GM04504 (cell line): ENCODE measurements at places on chromosomes 6 and 20.
A peak's percentile ranks its signal among the peaks of the same experiment; 100 is the strongest.

DNA sequence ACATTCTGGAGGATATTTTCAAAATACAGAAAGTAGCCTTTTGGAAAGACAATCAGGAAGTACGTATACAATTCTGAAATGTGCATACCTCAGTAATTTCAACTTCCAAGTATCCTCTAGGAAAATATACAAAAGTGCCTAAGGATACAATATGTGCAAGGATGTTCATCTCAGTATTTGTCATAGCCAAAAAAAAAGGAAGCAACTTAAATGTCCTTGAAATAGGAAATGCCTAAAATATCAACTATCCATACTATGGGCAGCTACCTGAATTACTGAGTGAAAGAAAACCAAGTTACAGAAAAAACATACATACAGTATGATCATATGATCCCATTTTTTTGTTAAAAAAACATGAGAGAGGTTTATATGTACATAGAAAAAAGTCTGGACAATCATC is 1.5 kb downstream of the PPIL1 start:
- no peak for DNase-seq

DNA sequence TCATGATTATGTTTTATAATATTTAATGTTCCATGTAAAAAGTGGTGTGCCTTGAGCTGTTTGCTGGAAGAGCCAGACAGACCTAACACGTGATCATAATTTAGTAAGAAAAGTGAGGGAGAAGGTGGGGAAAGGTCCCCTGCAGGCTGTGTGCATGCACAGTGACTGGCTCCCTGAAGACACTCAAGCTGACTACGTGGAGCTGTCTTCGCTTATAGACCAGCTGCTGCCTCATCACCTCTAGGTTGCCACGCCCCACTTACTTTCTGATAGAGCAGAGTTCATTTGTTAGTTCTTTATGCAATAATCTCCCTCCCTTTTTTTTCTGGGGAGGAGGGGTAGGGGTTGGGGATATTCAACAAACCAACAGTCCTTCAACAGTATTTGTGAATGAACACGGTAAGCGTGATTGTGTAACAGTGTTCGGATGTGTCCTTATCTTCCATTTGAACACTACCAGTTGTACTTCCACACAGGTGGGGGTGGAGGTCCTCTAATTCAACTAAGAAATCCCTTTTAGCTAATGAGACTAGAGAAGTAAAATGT is 157.3 kb downstream of the BACH2 start:
- no peak for DNase-seq

- no peak for DNase-seq
Observed at GRCh38 chr6:139600919-139601475, 226.5 kb upstream of the CITED2 start.

DNA sequence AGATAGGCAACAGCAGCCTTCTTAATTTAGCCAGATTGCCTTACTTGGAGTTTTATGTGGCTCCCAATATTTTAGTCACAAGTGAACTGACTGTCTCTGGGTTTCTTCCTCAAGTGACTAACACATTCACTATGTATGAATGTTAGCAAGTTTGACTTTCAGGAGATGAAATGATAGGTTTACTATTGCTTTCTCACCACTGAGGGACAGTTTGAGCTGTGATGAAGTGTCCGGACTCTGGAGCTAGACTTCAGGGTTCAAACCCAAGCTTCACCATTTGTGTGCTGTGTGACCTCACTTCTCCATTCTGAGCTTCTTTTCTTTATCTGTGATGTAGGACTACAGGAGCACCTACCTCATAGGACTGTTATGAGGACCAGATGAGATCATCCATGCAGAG is 8.2 kb downstream of the DHX35 start:
- DNase-seq = peak; percentile 82

DNA sequence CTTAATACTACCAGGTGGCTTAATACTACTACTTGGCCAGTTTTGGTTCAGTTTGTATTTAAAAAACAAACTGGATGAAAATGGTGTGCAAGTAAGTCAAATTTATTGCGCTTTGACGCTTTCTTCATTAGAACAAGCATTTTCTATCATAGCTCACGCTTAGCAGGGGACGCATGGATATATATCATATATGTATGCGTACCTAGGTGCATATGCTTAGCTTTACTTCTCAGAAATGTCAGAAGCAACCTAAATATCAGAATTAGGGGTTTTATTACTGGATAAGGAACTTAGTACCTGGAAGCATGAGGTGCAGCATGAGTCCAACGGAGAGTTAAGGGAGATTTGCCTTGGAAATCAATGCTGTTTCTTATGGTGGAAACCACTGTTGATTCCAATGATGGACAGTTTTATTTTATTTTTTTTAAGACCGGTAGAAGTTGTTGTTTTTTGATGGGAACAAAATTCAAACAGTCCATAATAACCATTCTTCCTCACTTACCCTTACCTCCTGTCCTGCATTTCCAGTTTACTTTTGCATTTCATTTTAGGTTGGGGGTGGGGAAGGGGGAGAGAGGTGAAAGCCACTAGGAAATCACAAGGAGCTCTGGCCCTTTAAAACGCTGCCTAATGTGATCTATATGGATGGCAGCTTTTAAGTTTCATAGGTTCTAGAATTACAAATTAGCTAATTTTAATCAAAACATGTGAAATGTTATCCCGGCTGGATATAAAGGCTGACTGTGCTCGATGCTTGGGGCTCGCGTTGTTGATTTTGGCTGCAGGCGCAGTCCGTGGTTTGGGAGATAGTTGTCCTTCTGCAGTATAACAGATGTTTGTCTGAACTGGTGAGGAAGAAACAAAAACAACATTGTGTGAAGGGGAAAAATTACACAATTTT is 2.1 kb downstream of the SOBP start:
- DNase-seq = no peak

DNA sequence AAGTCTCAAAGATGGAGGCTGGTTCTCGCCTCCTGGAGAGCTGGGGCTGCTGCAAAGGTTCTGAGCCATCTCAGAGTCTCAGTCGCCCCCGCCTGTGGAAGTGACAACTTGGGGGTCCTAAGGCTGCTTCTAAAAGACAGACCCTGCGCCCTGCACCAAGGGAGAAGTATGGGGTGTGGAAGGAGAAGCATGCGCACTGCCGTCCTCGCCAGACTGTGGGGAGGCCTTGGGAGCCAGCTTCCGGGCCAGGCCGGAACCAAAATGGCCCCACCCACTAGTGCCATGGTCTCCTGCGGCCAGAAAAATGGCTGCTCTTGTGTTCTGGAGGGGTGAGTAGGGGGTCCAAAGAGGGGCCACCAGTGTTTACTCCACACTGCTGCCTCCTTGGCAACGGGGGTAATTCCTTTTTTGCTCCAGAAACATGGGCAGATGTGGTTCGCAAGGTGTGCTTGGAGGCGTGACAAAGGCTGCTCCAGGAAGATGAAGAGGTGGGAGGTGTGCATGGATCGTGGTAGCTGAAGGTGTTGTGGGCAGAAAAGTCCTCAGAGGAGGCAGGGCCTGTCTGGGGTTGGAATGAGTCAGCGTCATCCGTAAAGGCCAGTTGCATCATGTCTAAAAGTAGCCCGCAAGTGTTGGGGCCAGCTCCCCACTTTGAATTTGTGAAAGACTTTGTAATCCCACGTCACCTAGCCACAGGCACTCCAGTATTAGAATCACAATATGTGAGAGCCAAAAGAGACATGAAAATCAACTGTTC is 329.8 kb upstream of the SOX4 start:
- DNase-seq = no peak

- no peak for DNase-seq
Observed at GRCh38 chr6:127267646-127268625, 1.3 kb downstream of the RNF146 start.

DNA sequence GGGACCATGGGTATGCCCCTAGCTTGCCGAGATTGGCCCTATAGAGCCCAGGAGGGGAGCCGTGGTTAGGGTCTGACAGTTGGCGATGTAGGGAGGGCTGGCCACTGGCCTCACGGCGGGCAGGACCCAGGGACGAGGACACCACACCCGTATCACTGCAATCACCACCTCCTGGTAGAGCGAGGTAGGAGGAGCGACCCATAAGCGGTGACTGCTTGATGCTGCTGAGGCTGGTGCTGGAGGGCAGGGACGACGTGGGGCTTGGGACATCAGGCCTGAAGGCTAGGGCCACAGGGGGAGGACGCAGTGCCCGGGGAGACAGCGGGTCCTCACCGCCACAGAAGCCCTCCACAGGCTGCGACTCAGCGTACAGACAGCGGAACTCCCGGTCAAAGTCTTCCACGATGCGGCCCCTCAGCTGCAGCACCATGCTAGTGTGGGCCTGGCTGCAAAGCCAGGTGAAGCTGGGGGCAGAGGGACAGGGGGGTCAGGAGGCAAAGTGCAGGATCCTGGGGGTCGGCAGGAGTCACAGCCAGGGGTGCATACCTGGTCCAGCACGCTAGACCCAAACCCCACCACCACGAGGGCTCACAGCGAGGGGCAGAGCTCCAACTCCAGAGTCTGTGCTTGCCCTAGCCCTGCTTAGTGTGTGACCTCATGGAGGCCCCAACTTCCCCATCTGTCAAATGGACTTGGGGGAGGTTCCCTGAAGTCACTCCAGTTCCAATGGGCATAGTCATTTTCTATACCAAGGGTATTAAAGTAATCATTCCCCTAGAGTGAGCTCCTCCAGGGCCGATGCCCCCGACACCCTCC is 3.1 kb upstream of the EIF6 start:
- no peak for DNase-seq

DNA sequence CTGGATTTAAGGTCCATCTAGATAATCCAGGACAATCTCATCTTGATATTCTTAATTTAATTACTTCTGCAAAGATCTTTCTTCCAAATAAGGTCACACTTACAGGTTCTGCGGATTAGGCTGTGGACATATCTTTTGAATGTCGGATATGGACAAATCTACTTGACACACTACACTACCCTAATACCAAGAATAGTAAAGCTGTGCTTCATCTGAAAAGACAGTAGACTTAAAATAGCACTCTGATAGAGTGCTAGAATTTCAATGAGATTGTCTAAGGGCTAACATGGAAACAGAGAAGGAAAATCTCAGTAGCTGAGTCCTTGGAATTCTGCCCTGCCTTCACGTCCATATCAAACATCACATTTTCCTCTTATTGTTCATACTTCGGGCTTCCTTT is 1238.0 kb downstream of the EPHA7 start:
- no peak for DNase-seq

- peak; percentile 76 for DNase-seq
Observed at GRCh38 chr20:13009682-13010406, 1.1 kb downstream of the SPTLC3 start.

GRCh38 chr6:17865798-17866725 is 121.4 kb downstream of the KIF13A start:
- peak; percentile 89 for DNase-seq

DNA sequence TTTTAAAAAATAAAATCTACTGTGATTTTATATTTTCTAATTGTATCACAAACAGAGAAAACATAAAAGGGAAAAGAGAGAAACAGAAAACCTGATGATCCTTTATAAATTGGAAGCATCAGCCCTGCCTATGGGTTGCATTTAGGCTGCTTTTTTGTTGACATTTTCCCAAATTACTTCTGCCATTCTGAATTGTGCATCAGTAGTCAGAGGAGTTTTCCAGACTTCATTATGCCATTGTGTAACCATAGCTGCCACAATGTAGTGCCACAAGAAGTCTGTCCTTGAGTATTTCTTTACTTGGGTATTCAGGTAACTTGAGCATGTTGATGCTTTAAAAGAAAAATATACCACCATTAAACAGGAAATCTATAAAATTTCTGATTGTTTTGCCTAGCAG is 130.3 kb downstream of the HACE1 start:
- DNase-seq = no peak

DNA sequence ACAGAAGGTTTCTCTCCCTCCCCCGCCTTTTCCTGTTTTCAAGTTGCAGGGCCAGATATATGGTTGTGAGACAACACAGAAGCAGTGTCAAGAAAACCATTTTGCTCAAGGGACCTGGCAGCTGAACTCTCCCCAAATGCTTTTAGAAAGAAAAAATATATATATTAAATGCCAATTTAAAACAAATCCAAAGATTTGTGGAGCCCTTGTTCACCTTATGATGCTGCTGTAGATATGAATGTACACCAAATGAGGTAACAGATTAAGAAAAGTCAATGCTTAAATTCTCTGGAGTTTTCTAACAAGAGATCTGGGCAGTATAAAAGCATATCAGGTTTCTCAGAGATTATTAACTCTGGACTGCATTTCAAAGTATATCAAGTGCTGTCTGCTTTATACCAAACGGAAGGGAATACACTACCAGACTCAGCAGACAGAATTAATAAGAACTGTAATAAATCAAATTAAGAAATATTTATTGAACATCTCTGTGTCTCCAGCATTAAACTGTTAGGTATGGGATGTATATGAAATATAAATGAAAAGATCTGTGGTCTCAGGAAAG is 357.5 kb downstream of the HDGFL1 start:
- DNase-seq = no peak

- no peak for DNase-seq
Observed at GRCh38 chr6:74871757-74872156, 334.1 kb downstream of the COL12A1 start.

DNA sequence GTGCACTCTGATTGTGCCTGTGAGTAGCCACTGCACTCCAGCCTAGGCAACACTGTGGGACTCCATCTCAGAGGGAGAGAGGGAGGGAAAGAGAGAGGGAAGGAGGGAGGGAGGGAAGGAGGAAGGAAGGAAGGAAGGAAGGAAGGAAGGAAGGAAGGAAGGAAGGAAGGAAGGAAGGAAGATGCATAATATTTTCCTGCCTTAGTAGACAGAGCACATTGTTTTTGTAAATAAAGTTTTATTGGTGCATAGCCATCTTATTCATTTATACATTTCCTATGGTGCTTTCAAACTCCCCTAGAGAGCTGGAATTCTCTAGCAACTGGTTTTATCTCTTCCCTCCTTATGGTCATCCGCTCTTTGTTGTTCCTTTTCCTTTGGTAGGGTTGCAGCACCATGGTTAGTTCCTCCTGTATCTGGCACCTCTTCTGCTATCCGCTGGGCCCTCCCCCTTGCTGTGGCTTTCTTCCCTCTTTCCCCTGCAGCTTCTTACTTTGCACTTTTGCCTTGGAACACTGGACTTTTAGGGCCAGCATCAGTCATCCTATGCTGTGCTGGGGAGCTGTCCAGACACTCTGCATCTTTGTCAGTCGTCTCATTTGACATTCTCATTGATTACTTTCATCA is 20.2 kb downstream of the GPR6 start:
- DNase-seq = no peak

GRCh38 chr20:47559141-47559540 is 57.5 kb downstream of the NCOA3 start:
- no peak for DNase-seq

- no peak for DNase-seq
Observed at GRCh38 chr6:154039231-154039842, at the start of gene OPRM1. OPRM1 (plus strand) TSS chr6:154039240; CDS start chr6:154039545, 305 bp downstream.

DNA sequence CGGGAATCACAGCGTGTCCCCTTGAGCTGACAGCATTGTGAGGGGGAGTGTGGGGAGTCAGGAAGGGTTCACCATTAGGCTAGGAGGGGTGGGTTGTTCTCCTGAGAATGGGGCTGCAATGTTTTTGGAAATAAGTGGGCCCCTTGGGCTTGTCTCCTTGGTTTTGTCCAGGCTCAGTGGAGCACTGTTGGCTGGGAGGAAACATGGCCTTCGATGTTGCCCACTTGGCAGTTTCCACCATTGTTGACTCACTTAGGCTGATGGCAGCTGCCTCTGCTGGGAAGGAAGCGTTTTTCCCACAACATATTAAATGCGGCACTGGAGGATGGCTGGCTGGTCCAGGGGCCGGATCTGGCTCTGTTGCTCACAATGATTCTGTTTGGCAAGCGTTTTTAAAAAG is 512.1 kb downstream of the QKI start:
- DNase-seq = peak; percentile 5

GRCh38 chr6:27293436-27294098 is 18.5 kb downstream of the POM121L2 start:
- no peak for DNase-seq

GRCh38 chr6:106525107-106525881 is 104.0 kb downstream of the RTN4IP1 start:
- no peak for DNase-seq

GRCh38 chr6:157649311-157650260 is 173.5 kb upstream of the SNX9 start:
- DNase-seq = no peak
